ENCODE measurements at places on chromosomes 3 and 15.

GRCh38 chr3:10305331-10305902, 12.7 kb upstream of the GHRL start:
- no peak for DNase-seq

DNA sequence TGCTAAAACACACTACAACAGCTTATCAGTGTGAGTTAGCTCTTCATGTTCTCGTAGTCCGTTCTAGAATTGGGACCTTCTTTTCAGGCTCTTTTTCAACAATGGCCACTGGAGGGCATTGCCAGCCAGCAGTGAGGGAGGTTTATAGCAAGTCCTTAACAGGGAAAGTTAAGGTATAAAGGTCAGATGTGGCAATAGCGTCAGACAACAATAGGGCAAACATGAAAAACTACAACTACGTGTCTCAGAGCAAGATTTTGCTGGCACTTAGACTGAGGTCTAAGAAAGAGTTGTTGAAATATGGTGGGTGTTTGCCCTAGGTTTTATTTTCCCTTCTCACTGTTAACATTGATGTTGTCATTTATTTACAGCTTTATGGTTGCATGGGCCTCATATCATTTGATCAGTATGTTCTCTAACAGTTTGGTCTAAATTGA, 161.4 kb downstream of the GMNC start:
- peak; percentile 79 for DNase-seq

GRCh38 chr3:148332509-148332908, 365.2 kb upstream of the AGTR1 start:
- DNase-seq, result no peak

DNA sequence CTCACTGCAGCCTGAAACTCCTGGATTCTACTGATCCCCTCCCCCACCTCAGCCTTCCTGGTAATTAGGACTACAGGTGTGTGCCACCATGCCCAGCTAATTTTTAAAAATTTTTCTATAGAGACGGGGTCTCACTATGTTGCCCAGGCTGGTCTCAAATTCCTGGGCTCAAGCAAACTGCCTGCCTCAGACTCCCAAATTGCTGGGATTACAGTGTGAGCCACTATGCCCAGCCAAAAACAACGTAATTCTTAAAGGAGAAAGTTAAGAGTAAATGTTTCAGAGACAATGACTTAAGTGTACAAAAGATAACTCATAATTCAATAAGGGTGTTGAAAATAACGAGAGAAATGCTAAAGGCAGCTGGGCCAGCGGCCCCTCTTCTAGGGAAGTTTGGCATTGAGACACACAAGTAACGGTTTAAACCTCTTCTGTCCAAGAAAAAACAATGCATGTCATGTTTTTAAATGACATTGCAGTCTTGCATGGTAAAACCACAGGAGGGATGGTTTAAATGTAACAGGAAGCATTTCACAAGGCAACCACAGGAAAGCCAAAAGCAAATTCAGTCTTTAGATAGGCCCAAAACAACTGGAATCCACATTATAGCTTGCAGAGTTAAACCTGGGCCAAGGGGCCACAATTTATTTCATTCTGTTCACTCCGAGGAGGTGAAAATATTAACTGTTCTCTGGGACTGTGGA, 5.1 kb downstream of the PROK2 start:
- DNase-seq, result no peak

DNA sequence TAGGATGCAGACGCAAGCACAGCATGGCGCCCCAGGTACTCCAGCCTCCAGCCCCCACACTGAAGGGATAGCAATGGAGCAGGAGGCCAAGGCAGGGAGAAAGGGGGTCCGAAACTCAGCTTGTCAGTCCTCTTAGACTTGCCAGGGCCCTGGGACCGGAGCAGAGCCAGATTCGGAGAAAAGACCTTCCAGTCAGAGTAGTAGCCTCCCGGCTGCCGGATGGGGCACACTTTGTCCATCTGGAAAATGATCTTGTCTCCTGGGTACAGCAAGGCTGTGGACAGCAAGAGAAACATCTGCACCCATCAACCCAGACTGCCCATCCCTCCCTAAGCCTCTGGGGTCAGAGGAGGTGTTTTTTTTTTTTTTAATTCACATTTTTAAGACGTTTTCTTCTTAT, 24.3 kb downstream of the EFCAB12 start:
- no peak for DNase-seq

DNA sequence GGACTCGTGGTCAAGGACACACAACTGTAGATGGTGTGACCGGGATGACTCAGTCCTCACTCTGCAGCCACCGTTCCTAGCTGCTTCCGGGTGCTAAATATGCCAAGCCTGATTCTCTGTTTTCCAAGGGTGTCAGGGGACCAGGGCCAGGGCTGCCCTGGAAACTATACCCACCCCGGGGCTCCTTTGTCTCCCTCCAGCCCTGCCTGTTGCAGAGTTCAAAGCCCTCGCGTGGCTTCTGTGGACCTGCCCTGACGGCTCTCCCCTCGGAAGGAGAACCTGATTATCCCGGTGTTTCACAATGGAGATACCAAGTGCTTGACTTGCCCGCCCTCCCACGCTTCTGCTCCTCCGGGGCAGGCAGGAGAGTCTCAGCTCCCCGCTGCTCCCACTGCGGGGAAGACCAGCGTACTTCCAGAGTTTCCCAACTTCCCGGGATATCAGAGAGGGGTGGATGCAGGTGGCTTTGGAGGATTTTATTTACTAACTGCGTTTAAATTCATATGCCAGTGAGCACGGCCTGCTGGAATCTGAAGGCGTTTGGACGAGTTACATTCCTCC, 125.0 kb downstream of the ASB7 start:
- no peak for DNase-seq

- no peak for DNase-seq
These were observed 695.9 kb downstream of the OTOL1 start for GRCh38 chr3:162192340-162193029.

DNA sequence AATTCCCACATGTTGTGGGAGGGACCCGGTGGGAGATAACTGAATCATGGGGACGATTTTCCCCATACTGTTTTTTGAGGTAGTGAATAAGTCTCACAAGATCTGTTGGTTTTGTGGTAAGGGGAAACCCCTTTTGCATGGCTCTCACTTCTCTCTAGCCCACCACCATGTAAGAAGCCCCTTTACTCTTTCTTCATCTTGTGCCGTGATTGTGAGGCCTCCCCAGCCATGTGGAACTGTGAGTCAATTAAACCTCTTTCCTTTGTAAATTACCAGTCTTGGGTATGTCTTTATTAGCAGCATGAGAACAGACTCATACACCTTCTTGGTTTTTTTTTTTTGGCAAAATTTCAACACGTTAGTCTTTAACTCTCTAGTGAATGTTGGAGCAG, 18.1 kb downstream of the ARL8B start:
- no peak for DNase-seq

DNA sequence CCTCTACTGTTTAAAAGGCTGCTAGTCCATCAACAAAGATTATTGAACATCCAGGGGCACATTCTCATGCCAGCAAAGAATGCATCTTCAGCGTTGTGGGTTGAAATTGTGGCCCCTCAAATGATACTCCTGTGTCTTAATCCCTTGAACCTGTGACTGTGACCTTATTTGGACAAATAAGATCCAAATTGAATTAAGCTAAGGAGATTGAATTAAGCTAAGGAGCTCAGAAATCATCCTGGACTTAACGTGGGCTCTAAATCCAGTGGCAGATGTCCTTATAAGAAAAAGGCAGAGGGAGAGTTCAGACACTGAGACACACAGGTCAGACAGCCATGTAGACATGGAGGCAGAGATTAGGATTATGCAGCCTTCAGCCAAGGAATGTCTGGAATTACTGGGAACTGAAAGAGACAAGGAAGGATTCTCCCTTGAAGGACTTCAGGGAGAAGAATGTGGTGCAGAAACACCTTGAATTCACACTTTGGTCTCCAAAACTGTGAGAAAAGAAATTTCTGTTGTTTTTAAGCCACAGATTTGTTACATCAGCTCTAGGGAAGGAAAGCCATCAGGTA, 57.3 kb upstream of the SLC24A5 start:
- no peak for DNase-seq

DNA sequence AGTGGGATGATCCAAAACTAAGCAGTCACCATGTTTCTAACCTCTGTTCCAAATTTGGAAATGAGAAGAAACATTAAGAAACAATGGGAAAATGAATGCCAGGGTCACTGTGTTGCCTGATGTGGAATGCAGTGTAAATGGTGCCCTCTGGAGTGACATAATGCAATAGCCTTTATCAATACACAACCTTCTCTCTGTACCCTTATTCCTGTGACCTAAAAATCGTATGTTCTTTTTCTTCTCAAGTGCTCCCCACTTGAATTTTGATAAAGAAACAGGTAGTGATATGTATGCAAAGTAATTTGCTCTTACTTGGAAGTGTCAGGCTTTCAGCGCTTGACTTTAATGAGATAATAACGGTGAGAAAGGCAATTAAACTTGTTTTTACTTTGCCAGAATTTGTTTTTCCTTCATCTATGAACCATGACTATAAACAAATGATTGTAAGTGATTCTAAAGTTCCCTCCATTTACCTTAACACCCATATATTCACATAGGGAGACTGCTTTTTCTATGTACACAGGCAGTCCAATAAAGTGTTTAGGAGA, 145.8 kb upstream of the THRB start:
- DNase-seq, result no peak

DNA sequence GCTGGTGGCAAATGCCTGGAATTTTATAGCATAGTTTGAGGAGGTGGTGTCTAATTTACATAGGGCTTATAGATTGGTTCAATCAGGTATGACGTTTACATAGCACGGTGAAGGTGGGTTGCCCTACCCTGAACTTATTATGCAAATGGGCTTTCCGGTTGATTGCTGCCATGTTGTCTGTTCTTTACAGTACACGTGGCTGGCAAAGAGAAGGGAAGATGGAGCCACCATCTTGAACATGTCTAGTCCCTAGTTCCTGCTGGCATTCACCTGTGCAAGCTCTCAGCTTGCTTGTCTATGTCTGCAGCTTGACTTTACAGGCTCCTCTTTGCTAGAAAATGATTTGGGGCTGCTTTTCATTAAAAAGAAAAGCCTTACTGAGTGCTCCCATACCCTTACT, 14.0 kb upstream of the STAC start:
- DNase-seq, result no peak

- DNase-seq, result no peak
These were observed 17.6 kb upstream of the TM2D3 start for GRCh38 chr15:101669744-101670143.

DNA sequence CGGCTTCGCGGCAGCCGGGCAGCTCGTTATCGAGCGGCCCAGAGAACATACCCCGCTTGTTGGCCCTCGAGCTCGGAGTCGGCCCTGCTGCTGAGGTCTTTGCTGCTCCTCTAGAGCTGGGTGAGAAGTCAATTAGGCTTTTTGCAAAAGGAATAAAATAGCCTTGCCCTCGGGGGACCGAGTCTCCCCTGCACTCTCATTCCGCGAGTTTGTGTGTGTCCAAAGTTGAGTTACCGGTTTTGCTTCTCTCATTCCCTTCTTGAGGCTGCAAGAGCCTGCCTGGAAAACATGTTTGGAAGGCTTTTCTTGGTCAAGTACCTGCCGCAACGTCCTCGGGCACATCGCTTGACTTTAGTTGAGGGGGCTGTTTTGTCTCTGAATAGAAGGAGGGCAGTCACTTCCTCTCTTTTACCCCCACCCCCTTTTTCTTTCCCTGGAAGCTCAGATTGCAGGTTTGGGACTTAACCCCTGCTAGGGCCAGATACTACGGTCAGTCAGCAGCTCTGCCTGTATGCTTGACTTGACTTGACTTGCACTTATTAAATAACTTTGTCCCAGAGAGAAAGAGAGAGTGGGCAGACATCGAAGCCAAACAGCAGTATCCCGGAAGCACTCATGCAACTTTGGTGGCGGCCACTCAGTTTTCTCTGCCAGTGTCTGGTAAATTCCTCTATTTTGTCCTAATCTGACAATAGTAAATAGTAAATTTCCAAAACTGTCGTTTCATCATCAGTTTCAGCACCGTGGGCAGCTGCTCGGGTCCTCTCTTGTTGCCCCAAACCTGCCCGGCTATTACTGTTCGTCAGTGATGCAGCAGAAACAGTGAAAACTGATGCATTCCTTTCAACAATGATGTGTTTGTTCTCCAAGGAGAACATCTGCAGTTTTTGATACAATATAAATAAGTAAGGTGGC, 609 bp downstream of the RNF13 start:
- peak; percentile 22 for DNase-seq

DNA sequence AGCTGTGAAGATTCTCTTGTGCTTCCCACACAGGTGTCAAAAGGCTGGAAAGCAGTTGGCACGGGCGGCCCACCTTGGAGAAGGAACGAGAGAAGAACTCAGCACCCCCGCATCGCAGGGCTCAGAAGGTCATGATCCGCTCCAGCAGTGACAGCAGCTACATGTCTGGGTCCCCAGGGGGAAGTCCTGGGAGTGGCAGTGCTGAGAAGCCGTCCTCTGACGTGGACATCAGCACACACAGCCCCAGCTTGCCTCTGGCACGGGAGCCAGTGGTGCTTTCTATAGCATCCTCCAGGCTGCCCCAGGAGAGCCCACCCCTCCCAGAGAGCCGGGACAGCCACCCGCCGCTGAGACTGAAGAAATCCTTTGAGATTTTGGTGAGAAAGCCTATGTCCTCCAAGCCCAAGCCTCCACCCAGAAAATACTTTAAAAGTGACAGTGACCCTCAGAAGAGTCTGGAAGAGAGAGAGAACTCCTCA, 31.4 kb downstream of the STARD5 start:
- DNase-seq, result no peak

GRCh38 chr3:33795856-33796536, 2.4 kb upstream of the PDCD6IP start:
- no peak for DNase-seq

DNA sequence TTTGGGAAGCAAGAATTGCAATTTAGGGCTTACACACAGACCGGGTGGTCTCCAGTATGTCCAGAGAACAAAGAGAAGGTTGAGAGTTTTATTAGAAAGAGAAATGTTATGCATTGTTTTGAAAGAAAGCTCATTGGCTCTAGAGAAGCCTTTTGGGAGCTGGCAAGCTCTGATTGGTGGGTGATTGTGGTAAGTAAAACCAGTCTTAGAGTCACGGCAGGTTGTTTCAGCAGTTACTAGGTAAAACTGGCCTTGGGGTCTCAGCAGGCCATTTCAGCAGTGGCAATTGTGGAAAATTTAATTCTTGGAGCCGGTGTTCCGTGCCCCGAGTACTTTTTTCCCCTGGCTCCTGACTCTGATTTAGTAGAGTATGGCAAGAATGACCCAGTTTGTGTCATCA, 78.1 kb downstream of the MRPL46 start:
- DNase-seq, result no peak

GRCh38 chr3:23161308-23161707, 41.8 kb upstream of the UBE2E2 start:
- DNase-seq, result no peak

DNA sequence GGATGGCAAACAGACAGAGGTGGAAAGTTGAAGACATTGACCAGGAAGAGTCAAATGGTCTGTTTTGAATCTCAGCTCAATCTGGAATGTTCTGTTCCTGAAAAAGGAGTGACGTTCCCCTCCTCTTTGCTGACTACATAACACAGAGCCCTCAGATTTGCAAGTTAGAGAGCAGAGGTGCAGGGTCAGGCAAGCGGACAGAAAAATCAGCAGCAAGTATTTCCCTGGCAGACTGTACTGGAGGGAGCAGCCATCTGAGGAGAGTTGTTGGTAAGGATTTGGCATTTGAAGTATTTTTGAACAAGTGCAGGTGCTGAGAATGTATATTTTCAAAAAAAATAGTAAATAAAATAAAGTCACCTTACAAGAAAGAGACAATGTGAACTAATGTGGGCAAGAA, 17.6 kb downstream of the ZNF80 start:
- no peak for DNase-seq

- DNase-seq, result no peak
These were observed 45.7 kb downstream of the C2CD4B start for GRCh38 chr15:62119227-62119864.
